ENCODE measurements at places on chromosomes 3 and 15.

- no peak for DNase-seq
Observed at GRCh38 chr15:47944637-47945288, 176.0 kb upstream of the SLC24A5 start.

- no peak for DNase-seq
Observed at GRCh38 chr15:90650117-90650955, 66.8 kb upstream of the BLM start.

DNA sequence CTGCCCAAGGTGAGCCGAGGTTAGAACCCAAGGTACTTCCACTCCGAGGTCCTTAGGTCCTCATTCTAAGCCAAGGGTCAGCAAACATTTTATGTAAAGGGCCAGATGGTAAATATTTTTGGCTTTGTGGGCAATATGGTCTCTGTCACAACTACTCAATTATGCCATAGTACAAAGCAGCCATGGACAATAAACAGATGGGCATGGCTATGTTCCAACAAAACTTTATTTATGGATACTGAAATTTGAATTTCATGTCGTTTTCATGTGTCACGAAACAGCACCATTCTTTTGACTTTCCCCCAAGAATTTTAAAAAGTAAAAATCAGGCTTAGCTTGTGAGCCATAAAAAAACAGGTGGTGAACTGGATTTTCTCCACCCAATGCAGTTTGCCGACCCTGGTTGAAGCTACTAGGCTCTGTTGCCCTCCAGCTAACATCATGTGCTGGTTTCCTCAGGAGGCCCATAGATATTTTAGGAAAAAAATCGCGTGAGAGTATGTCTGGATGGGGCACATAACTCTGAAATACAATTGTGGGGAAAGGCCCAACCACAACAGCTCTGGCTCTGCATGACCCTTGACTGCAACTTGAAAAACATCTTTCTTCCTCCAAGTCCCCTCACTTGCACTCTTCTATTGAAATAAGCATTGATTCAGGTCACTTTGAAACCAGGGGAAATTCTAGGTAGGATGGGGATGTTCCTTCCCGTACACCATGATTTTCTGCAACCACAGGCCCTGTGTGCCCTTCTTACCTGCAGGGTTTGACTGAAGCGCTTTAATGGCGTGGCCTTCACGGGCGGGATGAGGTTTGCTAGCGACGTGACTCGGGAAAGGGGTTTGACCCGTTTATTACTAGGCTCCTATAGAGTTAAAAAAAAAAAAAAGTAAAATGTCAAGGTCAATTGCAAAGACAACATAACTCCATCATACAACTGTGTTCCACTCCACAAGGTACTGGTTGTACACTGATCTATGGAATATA is 28.5 kb downstream of the ARHGEF3 start:
- DNase-seq, result no peak

DNA sequence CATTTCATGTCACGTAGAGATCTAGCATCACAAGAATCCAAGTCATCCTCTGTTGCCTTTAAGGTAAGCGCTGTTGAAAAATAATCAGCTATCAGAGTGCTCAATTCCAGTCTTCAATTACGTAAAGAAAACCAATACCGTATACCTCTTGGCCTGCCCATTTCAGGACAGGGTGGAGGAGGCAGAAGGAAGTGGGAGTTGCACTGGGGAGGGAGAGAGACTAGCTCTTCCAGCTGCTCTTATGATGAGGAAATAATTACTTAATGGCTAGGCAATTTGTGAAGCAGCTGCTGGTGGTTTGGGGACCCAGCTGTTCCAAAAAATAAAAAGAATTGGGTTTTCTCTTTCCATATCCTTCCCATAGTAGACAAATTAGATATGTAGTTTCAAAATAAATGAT is 365.8 kb upstream of the MCTP2 start:
- no peak for DNase-seq

DNA sequence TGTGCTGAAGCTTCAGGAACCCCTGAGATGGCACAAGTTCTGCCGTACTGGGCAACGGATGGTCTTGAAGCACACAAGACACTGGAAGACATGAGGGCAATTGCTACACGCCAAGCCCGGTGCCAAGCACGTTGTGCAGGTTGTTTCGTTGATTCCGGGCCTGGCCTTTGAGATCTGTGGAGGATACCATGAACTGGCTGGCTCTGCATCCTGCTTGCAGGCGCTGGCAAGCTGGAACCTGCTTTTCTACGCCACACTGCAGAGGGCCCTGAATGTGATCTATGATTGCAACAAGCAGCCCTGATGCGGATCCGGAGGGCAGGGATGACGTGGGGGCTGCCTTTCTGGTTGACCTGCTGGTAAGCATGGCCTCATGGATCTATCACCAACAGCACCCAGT is 262.5 kb upstream of the ATP10A start:
- DNase-seq, result no peak

DNA sequence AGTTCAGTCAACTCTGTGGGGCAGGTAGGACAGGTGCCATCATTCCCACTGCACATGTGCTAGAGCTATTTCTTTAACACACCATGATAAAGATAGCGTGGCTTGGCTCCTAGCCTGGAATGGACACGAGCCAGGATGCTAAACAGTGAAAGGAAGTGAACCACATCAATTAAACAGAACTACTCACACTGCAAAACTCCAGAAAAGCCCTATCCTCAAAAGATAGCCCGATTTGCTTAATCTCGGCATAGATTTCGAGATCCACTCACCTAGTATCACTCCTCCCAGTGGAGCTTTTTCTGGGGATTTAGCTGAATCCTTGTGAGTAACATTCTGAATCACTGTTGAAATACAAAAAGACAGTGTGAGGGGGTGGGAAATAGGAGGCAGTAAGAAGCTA is 118.0 kb downstream of the ABI3BP start:
- peak; percentile 1 for DNase-seq

- DNase-seq, result no peak
Observed at GRCh38 chr3:13529196-13530112, 19.5 kb upstream of the FBLN2 start.

- peak; percentile 25 for DNase-seq
Observed at GRCh38 chr3:10950476-10951294, 41.9 kb upstream of the SLC6A1 start.

DNA sequence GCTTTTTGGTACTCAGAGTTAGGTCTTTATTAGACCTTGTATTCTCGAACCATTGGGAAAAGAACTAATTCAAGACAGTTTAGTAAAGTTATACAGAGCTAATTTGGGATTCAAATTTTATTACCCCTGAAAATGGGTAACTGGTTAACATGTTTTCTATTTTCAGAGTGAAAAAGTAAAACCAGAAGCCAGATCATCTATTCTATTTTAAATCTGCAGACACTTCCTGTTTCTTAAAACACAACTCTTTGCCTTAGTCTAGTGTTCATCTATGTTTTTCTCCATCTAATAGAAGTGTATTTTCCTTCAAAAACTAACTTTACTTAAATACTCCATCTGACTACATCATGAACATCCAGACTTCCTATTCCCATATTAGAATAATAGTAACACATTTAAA is 113.4 kb downstream of the CCNL1 start:
- DNase-seq, result no peak

GRCh38 chr15:67852418-67852817 is 12.6 kb upstream of the RNU6-1 start:
- no peak for DNase-seq

- peak; percentile 36 for DNase-seq
Observed at GRCh38 chr3:119700269-119700919, 2.4 kb upstream of the CFAP91 start.

GRCh38 chr3:73399106-73399505 is 225.6 kb downstream of the PDZRN3 start:
- DNase-seq, result no peak

GRCh38 chr3:66021731-66022131 is 17.0 kb downstream of the MAGI1 start:
- no peak for DNase-seq

DNA sequence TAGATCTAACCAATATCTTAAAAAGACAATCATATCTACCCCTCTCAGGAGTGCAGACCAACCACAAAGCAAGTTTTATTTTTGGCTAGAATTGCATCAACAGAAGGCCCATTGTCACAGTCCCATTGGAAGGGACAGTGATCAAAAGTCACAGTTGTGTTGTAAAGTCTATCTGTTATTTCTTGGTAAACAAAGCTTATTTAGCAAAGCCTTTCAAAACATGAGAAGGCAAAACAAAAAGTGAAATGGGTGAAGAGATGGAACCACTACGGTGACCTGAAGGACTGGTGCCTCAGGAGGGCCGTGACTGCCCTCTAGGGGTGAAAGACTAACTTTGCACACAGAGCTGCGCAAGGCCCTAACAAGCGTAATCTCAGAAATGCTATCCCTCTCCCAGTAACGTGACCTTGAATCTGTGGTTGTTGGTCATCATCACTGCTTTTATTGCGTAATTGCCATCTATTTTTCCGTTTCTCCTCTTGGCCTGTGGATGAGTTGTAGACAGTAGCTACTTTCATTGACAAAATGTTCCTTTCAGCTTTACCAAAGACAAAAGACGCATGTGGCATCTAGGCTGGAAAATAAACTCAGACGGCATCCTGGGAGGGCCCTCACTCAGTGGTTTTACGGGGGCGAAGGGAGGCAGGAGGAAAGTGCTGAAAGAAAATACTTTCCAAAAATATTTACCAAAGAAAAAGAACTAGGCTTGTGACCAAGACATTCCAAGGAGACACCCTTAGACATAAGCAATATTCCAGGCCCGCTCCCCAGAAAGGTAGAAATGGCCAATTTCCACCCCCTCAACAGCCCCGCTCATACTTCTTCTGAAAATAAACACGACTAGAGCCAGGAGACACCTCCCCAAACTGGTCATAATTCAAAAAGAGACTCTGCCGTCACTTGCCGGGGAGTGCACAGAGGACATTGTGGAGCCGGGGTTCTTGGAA is 79.4 kb downstream of the FRMD4B start:
- DNase-seq, result peak; percentile 30

DNA sequence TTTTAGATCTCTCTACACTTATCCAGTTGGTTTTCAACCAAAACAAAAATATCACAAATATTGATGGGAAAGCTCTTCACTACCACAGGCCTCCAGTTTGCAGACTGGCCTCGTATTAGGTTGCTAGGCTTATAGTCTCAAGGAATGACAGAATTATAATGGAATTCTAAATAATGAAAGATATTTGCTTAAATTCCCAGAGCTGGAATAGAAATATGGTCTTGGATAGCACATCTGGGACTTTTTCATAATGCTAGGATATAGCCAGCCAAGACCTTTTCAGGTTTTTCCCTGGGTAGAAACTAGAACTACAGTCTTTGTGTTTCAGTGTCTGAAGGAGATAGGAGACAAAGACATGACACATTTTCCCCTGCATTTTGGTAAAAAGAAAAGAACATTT is 121.9 kb upstream of the STAC start:
- no peak for DNase-seq

GRCh38 chr3:128271536-128272332 is 118.5 kb downstream of the EEFSEC start:
- DNase-seq, result no peak

DNA sequence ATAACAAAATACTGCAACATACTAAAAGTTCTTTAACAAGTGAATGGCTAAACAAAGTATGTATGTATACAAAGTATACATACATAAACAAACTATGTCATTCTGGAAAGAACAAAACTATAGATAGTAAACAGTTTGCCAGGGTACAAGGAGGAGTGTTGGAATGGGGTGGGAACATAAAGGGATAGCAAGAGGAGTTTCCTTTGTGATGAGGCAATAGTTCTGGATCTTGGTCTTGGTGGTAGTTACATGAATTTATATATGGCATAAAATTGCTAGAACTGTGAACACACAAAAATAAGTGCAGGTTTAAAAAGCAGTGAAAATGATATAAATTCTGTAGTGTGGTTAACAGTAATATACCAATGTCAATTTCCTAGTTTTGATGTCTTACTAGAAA is 22.0 kb downstream of the ZNF148 start:
- DNase-seq, result no peak

DNA sequence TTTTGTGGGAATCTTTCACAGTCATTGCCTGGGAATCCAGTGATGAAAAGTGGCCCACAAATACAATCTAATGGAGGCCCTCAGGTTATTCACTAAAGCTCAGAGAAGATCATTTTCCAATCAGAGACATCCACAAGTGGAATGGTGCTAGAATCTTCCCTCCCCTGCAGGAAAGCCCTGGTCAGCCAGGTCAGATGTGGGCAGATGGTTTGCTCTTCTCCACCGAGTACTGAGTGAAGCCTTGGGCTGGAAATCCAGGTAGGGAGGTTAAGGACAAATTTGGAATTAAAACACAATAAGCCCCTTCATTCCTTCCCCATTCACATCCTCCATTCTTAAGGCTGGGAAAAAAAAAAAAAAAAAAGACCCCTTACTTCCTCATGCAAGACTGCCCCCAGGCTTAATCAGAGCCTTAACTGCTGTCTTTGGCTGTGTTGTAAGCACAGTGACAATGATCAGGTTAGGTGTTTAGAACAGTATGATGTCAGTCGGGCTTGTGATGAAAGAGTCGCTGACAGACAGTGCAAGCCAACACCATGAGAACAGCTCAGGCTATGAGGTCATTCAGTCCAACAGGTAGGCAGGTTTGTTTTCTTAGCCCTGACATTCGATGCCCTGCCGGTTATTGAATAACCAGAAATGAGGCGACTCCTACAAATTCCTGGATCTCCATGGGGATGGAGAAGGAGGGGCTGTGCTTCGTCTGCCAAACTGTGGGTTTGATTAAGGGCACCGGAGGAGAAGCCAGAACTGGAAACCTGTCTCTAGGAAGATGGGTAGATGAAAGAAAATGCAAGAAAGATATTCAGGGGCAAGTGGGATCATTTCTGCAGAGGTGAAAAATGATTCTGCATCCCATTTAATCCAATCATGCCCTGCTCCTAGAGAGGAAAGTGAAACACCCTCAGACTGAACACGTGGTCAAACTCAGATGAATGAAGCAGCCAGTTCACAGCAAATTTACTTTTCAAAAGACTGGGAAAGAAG is 23.5 kb upstream of the HES1 start:
- DNase-seq, result peak; percentile 96

DNA sequence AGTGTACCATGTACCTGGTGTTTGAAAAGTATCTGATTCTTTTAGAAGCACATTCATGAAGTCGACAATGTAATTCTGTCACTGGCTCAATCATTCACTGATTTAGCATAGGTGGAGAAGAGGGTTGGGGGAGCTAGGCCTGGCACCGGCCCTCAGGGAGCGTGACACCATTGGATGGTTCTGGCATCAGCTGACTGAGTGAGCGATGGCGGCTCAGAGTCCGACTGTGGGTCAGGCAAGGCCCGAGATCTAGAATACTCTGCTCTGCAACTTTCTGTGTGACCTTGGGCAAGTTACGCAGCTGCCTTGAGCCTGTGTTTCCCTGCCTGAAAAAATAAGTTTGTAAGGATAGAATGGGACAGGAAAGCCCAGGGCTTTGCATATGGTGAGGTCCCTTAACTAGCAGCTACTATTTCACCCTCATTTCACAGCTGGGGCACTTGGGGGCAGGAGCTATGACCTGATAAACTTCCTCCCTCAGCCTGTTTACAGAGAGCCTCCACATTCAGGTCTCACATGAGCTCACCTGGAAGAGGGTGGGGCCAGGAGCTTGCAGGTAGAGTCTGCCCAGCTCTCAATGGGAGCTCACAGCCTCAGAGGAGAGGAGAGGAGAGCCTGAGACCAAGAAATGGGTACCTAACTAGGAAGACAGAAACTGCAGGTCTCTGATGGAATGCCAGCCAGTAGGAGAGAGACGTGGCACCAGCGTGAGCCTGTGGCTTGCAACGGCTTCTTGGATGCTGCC is 153.7 kb upstream of the TLE3 start:
- DNase-seq, result no peak

GRCh38 chr3:35592589-35593295 is 46.6 kb upstream of the ARPP21 start:
- no peak for DNase-seq

- DNase-seq, result no peak
Observed at GRCh38 chr3:24578951-24579421, 84.3 kb upstream of the THRB start.
